Foreskin keratinocyte (primary cell): ENCODE measurements at places on chromosomes 1 and 21.
A peak's percentile ranks its signal among the peaks of the same experiment; 100 is the strongest.

- DNase-seq, result peak; percentile 55
These were observed 32.2 kb downstream of the BATF3 start for GRCh38 chr1:212667223-212668139.

- DNase-seq, result peak; percentile 79
These were observed 13.1 kb upstream of the TTLL7 start for GRCh38 chr1:84012018-84012417.

GRCh38 chr1:232386721-232387510 is 243.0 kb downstream of the SIPA1L2 start:
- DNase-seq, result no peak

DNA sequence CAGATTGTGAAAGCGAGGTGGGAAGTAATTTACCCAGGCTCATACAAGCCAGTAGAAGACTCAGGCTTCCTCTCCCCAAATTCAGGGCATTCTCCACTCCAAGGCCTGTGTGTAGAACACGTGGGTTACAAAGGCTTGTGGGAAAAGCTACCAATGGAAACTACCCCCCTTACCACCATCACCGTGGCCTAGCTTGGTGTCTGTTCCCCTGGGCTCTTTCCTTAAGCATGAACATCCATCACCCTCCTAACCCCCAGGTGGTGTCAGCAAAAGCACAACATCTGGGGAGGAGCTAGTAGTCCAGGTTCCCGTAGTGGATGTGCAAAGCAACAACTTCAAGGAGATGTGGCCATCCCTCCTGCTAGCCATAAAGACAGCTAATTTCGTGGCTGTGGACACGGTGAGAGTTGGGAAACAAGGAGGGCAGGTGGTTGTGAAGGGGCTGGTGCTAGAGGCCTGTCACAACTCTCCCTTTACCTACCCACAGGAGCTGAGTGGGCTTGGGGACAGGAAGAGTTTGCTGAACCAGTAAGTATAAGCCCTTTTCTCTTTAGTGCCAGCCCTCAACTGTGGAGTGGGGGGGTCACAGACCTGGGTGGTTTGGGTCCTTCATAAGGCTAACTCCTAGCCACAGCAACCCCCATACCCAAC is 701 bp upstream of the MUTYH start:
- no peak for DNase-seq

- no peak for DNase-seq
These were observed 26.1 kb downstream of the PCAT6 start for GRCh38 chr1:202836623-202837403.

DNA sequence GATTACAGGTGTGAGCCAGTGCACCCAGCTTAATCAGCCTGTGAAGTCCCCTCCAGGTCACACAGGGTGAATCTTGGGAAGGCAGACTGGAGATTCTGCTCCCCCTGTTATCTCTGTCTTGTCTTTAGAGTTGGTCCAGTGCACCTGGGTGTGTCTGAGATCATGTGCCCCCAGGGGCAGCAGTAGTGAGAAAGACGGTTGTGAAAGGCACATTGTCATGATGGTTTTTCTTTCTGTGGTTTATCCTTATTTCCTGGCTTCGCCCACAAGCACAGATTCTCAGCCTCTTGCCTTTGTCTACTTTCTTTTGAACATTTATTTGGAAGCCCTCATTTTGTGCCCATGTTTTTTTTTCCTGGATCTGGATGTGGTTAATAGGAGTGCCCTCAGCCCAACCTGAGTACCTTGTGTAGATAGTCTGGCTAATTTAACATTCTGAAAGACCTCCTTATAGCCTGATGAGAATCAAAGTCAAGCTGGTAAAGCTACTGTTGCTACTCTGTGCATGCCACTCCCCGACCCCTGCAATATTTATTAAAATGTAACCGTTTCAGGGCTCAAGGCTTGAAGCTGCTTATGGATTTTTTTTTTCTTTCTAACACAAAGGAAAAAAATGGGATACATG is 23.7 kb downstream of the UCK2 start:
- DNase-seq, result peak; percentile 88

DNA sequence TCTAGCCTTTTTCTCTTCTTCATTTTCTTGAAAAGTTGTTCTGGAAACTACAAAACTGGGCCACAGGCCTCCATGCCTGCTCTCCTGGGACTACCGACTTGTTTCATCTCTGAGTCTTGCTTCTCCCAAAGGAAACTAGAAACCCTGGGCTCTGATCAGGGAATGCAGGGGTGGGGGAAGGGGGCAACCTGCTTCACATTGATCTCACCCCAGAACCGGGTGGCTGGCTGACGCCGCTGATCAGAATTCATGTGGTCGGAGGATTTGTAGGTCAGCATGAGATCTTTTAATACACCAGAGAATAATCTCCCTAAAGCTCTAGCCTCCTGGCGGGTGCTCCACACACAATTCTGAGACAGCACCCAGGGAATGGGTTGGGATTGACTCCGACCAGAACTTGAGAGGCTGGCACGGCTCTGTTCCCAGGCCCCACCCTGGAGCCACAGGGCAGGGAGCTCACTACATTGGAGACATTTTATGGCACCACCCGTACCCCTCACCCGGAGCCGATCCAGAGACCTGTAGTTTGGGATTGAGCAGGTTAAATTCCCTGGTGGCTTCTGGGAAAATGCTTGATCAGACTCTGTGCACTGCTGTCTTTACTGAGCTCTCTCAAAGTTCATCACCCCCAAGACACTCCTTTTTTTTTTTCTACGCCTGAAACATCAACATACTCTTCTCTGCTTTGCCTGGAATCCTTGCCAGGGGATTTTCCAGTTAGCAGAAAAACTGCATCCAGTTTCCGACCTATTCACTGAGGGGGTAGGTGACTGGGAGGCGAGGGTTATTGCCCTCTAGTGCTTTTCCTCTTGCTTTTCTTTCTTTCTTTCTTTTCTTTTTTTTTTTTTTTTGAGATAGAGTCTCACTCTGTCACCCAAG is 12.2 kb upstream of the ARHGEF10L start:
- DNase-seq, result no peak

DNA sequence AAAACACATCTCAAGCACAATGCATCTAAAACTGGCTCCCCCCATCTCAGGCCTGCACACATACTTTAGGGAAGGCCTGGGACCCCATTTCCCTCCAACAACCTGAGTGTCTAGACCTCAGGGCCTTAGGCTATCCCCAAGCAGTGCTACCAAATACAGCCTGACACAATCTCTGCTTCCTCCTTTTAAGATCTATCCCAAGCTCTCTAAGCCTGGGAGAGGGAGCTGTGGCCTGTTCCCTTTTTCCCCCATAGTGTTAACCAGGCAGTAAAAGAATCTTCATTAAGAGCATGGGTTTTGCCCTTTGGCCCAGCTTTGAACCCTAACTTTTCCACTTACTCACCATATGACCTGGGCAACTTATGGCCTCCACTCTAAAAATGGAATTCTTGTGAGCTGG is 10.8 kb upstream of the COL8A2 start:
- no peak for DNase-seq

DNA sequence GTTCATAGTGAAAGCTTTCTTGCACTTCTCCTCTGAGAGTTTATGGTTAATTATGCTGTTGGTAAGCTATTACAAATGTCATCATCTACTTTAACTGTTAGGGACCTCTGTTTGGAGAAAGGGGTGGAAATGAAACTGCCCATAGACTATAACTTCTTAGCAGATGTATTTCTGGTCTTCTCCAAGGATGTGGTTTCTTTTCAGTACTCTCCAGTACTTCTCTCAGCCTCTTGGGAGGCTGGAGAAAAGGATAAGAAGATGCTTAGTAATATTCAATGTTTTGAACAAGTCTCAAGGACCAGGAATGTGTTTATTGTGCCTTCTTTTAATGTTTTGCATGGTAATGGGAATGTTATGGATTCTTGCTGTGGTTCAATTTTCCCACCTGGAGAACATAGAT is 60.4 kb downstream of the LAMC2 start:
- DNase-seq, result peak; percentile 58

DNA sequence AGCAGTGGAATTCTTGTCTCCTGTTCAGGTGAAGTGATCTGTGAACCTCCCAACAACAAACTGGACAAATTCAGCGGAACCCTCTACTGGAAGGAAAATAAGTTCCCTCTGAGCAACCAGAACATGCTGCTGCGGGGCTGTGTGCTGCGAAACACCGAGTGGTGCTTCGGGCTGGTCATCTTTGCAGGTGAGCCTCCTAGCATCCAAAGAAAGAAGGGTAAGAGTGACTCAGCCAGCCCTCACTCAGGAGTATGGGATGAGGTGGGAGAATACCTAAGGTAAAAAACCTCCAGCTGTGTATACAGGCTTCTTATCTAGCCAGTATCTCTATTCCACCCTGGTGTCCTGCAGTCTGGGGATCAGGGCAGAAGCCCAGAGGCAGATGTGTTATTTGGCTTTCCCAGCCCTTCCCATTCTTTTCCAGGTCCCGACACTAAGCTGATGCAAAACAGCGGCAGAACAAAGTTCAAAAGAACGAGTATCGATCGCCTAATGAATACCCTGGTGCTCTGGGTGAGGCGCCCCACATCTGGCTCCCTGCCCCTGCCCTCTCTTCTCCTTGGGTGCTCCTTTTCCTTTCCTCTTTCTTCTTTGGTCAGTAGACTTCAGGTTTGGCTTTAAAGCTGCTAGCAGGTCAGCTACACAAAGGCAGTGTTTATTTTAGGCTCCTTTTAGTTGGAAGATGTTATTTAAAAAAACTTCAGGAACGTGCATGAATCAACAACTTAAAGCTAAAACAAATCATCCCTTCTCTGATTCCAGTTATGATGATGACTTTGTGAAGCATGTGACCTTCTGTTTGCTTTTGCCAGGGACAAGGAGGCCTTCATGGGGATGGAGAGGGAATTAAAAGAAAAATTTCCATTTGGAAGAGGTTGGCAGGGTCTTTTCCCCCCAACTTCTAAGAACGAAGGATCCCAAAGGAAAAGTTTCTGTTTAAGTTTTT is 9.0 kb downstream of the ATP8B2 start:
- no peak for DNase-seq

DNA sequence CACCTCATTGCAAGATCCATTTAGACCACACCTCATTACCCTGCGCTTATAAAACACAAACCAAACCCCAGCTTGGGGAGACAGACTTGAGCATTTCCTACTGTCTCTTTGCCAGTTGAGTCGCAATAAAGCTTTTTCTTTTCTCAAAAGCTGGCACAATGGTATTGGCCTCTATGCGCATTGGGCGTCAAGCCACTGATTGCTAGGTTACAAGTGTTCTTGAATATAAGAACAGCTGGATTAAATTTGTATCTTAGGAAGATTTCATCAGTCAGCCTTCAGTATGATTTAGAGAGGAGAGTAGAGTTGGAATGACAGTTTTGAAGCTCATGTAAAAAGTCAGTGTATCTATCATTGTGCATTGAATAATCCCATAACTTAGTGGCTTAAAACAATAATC is 84.9 kb upstream of the RAB4A start:
- DNase-seq, result no peak

- DNase-seq, result no peak
These were observed 223.0 kb upstream of the NR5A2 start for GRCh38 chr1:199804526-199804925.

DNA sequence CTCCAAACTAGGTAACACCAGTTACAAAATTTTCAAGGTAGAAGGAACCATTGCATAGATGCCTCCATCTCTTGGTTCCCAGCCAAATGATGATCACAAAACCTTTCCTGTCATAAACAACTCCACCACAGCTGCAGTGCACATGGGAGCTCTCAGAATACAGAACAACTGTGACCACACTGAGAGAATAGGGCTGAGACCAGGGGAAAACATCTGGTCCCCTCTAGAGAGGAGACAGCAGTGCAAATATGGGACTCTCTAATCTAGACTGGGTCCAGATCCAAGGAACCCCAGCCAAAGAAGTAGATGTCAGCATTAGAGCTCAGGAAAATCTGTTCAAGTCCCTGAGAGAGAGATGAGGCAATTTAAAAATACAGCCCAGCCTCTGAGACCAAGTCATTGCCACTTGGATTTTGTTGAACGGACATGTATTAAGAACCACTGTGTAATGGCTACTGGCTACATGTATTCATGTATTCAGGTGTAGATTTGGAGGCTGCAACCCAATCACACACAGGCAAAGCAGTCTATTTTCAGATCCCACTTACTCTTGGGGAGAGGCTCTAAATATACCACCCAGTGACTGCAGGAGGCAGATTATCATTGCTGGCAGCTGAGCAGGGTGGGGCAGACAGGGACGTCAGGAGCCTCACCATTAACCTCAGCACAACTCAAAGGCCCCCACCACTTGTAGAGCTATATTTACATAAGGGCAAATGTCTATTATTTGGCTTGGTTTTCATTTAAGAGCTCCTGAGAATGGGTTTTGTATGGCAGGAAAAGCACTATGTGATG is 7.6 kb upstream of the RXRG start:
- DNase-seq, result no peak

GRCh38 chr1:175410560-175410959 is 218.0 kb upstream of the KIAA0040 start:
- peak; percentile 9 for DNase-seq

- DNase-seq, result no peak
These were observed 70.4 kb upstream of the TTLL7 start for GRCh38 chr1:84069236-84069845.

DNA sequence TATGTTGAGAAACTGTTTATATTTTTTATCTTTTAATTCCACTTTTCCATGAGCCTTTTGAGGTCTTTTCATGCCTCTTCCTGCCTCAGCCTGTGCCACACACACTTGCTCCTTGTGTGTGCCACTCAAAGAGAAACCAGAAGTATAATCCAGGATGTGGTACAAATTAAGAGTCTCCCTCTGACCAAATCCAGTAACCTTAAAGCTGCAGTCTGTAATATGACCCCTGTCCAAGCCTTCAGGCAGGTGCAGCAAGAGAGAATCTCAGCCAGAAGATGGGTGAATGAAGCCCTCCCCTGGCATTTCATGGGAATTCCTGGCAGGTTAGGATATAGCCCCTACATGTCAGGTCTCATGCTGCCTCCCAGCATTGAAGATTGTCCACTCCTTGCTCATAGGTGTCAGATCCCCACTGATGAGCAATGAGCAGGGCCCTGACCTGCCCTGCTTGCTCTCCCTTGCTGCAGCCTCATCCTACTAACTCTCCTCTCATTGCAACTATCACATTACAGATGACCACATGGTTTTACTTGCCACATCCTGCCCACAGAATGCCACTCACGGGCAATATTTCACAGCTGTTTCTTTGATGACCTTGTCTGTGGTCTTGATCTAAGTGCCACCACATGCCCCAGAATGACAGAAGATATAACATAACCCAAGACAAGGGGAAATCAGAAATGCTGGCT is 169.3 kb downstream of the SEC16B start:
- peak; percentile 93 for DNase-seq

DNA sequence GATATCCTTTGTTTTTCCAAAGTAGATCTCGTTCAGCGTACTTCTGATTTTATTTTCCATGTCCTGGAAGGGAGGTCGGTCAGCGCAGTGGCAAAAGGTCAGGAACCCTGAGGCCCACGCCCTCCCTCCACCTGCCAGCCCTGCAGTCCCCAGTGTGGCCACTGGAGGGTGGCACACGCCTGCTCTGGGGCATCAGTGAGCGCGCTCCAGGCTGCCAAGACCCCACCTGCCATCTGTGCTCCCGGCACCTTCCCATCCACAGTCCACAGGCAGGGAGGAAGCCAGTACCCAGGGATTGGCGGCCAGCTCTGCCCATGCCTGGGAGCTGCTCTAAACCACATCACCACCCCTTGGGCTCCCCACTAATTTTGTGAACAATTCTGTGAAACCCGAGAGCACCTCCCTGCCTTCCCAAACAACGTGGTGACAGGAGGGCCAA is 32.3 kb downstream of the SLC66A1 start:
- no peak for DNase-seq
